Epithelial cell of prostate (primary cell): ENCODE measurements at places on chromosomes 16 and 17.

GRCh38 chr17:77382356-77382911 lies 241.7 kb downstream of the SEC14L1 start:
- DNase-seq: no peak

DNA sequence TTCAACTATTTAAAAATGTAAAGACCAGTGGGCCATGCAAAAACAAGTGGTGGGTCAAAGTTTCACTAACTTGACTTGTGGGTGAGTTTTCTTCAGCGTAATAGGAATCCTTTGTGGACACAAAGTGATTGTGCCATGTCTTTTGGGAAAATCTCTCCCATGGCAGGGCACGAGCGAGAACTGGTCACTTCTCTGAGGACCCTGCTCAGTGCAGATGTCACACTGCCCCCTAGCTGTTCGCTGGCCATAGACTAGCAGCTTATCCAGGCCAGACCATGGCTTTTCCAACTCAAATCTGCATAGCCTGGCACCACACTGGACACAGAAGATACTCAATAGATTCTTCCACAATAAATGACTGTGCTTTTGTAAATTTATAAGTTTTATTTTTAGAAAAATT lies 306.0 kb upstream of the CCL2 start:
- no peak for DNase-seq

DNA sequence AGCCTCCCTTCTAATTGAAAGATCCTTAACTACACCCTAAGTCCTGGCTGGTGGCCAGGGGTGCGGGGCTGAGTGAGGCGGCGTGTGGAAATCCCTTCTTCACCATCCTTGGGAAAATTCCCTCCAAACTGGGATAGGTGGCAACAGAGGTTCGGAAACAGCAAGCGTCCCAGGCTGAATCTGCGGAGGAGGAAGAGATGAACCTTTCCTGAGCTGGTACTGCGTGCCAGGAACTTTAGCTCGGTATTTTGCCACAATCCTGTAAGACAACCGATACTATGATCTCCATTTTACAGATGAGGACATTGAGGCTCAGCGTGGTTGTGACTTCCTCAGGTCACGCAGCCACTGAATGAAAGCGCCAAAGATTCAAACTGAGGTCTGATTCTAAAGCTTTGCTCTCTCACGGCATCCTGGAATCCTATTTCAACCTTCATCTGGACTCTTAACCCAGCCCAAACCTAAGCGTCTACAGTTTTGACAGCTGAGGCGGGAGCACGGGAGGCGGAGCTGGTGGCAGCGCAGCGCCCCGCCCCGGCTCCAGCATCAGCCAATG lies 583 bp upstream of the CYLD start:
- no peak for DNase-seq

GRCh38 chr17:1298606-1299005 lies 19.1 kb downstream of the TRARG1 start:
- no peak for DNase-seq

- no peak for DNase-seq
Measured at GRCh38 chr16:17801068-17801467, 330.3 kb upstream of the XYLT1 start.

GRCh38 chr16:29705030-29705429 lies 26.1 kb downstream of the QPRT start:
- no peak for DNase-seq

GRCh38 chr17:31629696-31630470 lies 229.2 kb downstream of the COPRS start:
- no peak for DNase-seq

DNA sequence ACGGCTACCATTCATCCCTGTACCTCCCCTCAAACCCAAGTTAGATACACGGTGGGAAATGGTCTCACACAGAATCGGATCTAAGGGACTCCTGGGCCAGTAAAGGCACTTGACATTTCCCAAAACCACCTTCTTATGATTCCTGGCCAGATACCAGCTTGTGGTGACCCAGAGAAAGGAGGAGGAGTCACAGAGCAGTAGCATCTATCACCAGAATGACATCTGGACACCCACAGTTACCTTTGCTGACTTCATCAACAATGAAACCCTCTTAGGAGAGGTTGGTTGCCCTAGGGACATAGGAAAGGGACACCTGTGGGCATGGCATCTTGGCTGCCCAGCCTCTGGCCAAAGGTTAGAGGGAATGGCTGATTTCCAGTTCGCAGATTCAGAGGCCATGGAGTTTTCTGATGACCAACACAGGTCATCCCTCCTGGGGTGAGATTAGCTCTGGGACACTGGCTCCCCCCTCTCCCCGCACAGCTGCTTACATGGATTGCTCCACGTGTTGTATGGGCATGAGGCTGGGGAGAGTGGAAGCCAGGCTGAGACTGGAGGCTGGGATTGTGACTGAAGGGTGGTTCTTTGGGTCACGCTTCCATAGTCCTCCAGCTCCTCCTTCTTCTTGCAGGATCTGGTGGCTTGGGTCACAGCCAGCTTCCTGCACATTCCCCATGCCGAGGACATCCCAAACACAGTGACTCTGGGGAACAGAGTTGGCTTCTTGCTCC lies 1.4 kb upstream of the AOC3 start:
- no peak for DNase-seq

DNA sequence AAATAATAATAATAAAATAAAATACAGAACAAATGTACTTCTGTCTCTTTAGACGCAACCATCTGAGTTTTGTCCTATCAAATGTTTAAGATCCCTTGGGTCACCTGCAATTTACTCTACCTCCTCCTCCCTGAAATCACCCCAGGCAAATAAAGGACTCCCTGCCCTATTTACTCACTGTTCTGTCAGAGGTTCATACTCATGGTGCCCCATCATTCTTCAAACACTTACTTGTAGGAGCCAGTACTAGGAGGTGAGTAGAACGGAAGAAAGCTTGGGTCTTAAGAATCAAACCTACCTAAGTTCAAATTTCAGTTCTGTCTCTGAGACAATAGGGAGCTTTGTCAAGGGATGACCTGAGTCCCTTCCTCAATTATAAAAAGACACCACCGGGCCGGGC lies 3.8 kb downstream of the TBC1D10B start:
- DNase-seq: peak; percentile 27

DNA sequence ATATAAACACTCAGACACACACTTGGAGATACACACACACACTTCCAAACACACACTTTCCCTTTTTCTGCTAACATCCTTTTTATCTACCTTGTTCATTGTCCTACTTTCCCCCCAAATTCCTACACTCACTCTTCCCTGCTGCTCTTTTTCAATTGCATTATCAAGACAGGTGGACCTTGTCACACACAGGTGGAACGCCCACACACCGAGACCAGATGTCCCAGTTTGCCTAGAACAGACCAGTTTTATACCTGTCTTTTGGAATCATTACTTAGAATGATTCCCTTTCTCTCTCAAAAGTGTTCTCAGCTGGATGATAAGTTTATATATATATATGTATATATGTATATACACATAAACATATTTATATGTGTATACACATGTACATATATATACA lies 50.7 kb upstream of the ARHGAP44 start:
- no peak for DNase-seq

DNA sequence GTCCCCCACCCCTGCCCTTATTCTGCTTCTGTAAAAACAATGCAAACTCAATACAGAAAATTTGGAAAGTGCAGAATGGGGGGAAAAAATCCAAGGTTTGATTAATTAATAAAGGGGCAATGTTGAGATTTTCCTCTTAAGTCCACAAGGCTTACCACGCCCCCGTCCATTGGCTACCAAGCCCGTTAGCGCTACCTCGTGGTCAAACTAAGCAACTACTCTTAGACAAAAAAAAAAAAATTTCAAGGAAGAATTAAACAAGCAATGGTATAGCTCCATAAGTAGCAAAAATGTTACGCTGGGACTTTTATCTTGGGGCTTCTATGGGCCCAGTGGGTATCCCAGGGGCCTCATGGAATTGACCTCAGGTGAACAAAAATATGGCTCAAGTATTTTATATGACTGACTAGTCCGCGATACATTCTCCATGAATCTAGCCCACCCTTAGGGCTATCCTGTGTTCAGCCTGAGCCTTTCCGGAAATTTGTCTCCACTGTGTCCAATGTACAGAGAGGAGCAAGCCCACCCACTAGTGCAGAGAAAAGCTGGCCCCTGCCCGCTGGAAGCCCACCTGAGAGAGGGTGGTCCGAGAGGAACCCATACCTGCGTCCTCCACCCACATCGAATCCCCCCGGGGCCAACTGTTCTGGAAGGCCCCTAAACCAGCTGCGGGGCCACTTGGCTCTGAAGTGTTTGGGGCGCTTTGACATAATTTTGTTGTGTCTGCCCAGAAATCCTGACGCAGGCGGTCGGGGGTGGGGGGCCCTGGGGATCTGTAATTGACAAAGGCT lies 19.1 kb upstream of the TEX2 start:
- DNase-seq: peak; percentile 18

DNA sequence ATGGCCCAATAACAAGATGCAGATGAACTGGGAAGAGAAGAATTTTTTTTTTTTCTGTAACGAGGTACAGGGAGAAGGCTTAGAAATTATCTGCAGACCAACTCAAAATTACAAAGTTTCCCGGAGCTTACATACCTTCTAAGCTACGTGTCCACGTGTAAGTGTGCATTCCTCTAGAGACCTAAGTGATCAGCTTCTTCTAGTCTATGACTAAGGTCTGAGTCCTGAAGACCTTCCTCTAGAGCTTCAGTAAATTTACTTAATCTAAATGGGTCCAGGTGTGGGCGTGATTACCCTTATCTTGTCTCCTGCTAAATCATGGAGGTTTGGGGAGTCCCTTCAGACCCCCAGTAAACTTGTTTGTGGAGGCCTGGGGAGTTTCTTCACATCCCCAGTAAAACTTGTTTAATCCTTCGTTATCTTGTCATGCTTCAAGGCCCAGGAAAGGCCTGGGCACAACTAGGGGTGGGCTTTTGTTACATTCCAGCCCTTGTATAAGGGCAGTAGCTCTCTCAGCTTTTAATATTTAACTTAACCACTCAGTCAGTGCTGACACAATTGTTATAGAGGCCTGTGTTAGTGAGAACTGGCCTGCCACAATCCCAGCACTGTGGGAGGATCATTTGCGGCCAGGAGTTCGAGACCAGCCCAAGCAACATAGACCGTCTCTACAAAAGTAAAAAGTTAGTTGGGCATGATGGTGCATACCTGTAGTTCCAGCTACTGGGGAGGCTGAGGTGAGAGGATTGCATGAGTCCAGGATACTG lies 342.3 kb downstream of the SNX29 start:
- DNase-seq: no peak

DNA sequence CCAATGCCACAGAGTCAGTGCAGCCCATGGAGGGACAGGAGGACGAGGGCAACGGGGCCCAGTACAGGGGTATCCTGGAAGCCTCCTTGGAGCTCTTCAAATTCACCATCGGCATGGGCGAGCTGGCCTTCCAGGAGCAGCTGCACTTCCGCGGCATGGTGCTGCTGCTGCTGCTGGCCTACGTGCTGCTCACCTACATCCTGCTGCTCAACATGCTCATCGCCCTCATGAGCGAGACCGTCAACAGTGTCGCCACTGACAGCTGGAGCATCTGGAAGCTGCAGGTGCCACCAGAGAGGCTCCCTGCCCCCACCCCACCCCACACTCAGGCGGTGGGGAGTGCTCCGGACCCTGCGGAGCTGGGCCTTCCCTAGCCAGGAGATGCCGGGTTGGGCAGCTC lies 16.6 kb downstream of the TRPV2 start:
- DNase-seq: no peak

GRCh38 chr16:89002851-89003830 lies 26.1 kb upstream of the CBFA2T3 start:
- DNase-seq: no peak

- DNase-seq: no peak
Measured at GRCh38 chr16:19678804-19679203, 39.2 kb downstream of the KNOP1 start.

- no peak for DNase-seq
Measured at GRCh38 chr16:8814095-8814806, 16.6 kb downstream of the PMM2 start.

- no peak for DNase-seq
Measured at GRCh38 chr17:79917902-79918484, 78.8 kb upstream of the CBX4 start.

DNA sequence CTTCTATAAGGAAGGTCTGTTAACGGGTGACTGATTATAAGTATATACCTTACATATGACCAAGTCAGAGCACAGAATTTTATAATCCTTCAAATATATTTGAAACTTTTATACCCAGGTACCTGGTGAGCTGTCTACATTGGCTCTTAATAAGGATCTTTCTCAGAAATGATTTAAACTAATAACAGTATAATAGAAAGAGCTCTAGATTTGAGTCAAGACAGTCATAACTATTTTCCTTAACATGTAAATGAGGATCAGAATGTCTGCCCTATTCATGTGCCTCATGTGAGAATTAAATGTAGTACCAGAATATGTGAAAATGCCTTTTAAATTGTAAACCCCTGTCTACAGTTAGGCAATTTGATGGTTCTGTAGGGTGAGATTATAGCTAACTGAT lies 14.5 kb downstream of the CBFB start:
- no peak for DNase-seq

- no peak for DNase-seq
Measured at GRCh38 chr16:11986521-11987057, 10.1 kb downstream of the SNX29 start.

DNA sequence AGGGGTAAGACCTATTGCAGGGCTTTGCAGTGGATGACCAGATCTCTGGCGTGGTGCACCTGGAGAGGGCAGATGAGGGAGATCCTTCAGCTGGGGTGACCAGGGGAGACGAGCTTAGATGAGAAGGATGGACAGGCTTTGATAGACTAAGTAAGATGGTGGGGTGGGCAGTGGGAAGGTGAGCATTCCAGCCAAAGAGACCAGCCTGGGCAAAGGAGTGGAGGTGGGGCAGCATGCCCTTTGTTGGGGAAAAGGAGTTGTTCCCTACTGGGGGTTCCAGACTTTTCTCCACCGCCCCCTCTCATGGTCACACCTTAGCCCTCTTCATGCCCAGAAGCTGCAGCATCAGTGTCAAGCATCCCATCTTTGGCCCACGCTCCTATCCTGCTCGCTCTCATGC lies 27.6 kb downstream of the ANKRD40 start:
- no peak for DNase-seq

GRCh38 chr17:77606146-77606864 lies 352.2 kb upstream of the TNRC6C start:
- DNase-seq: no peak

- DNase-seq: no peak
Measured at GRCh38 chr16:57016301-57016700, 26.9 kb downstream of the NLRC5 start.

DNA sequence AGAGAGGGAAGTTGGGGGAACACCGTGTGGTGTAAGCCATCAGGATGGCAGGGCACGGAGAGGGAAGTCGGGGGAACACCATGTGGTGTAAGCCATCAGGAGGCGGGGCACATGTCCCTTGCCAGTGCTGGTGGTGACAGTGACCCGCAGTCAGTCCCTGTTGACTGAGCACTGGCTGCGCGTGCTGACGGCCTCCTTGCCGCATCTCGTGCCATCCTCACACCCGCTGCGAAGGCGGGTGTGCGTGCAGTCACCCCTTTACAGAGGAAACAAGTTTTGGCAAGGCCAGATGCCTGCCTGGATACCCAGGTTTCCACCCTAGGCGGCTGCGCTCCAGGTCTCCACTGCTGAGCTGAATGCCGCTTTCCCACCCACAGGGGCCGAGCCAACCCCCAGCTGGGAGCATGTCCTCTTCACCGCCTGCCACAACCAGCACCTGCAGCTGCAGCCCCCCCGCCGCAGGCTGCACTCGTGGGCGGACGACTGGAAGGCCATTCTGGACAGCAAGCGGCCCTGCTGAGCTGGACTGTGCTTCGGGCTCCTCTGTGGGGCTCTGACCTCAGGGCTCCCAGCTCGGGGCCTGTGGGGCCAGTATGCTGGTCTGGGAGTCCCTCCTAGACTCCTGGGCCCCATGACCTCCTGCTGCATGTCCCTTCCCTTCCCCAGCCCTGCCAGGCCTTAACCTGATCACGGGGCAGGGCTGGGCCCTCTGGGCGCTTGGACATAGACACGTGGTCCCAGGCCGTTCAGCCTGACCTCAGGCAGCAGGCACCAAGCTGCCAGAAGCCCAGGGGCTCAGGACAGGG lies 43.5 kb downstream of the NT5M start:
- DNase-seq: no peak
